ENCODE measurements at places on chromosomes 4 and X.

GRCh38 chr4:90027565-90027964 lies 99.6 kb upstream of the CCSER1 start:
- no peak for DNase-seq

DNA sequence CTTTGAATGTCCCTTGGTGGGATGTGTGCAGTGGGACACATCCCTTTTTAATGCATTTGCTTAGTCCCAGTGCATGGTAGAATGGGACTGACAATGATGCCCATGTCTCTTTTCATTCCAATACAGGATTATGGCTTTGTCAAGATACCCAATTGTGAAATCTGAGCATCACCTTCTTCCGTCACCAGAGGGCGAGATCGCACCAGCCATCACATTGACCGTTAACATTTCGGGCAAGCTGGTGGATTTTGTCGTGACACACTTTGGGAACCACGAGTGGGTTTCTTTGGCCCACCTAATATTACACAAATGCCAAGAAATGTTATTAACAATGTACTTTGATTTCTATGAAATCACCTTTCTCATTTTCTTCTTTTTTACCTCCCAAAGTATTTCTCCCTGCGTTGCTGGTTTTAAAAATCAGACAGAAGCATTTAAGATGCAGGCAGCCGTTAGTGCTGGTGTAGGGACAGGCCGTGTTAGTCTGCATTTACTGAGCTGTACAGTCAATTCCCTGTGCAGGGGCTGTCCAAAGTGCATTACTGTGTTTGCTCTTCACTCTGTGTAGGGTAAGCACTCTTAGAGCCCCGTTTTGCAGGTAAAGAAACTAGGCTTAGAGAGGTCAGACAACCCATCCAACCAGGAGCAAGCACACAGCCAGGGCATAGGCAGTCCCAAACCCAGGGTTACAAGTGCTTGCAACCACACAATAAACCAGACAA lies 46.5 kb downstream of the CWH43 start:
- DNase-seq, result no peak

DNA sequence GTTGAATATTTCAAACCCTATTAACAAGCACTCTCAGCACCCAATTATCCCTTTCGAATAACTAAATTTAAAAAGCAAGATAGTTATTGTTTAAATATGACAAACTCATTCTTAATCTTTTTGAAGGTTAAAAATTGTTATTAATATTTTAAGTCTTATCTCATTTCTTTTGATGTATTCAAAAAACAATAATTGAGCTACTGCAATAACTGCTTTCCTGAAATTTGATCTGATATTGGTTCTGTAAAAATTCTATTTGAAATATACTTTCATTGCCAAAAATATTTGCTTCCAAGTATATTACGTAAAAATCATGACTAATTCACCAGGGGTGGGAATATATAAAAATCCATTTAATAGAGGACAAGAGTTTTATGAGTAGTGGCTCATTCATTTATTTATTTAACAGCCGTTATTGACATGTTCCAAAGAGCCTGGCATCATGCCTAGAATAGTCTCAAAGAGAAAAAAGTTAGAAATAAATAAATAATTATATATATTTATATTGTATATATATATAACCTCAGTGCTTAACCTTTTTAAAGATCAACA lies 34.4 kb downstream of the GLRA3 start:
- DNase-seq, result no peak

- DNase-seq, result no peak
Observed at GRCh38 chr4:73525611-73526010, 44.1 kb downstream of the AFM start.

All from NCI-H1436 treated with DMSO at 0.1 percent for 48 hours (cell line).